Breast epithelium (tissue), 4 donors: ENCODE measurements at places on chromosomes 13 and 19. TPM values are rescaled to one million over a fixed set of nuclear protein-coding genes. Genes with fewer than 3 reads are reported as not detected.

- no peaks in the 10 kb centered on the region for H3K4me1 ChIP-seq
- no peaks in the 10 kb centered on the region for H3K27me3 ChIP-seq
- H3K27ac ChIP-seq: no peak overlapping the region
- H3K36me3 ChIP-seq: no peaks in the 10 kb centered on the region
Observed at GRCh38 chr13:50484472-50485113, 358.9 kb downstream of the DLEU7 start.

CBARP gene
- 0.98 TPM for total RNA-seq

DNA sequence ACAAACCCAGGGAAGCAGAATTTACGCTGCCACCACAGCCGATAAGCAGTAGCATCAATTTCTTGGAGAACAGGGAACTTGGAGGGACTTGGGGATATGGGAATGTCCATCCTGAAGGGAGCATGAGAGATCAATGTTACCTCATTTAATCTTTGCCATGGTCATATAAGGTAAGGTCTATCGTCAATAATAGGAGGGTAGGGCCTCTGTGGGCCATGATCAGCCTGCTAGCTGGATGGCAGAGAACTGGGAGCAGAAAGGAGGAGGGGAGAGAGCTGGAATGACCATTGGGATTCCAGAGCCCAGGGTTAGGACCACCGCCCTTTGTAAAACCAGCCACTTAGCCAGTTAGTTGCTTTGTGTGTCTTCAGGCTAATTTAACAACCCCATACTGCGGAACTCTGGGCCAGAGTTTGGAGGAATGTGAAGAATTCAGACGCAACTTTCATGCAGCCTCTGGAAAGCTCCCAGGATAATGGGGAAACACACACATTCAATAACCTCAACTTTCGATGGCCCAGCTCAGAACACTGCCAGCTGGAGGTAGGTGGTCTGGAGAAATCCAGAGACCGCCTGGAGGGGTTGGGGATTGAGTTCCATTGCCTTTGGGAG, 40.3 kb downstream of the ZNF557 start:
- H3K27ac ChIP-seq: no peak overlapping the region
- H3K36me3 ChIP-seq: no peaks in the 10 kb centered on the region
- no peaks in the 10 kb centered on the region for H3K4me1 ChIP-seq
- H3K4me3 ChIP-seq: no peak overlapping the region
- no peak for DNase-seq
- H3K27me3 ChIP-seq: no peaks in the 10 kb centered on the region

DNA sequence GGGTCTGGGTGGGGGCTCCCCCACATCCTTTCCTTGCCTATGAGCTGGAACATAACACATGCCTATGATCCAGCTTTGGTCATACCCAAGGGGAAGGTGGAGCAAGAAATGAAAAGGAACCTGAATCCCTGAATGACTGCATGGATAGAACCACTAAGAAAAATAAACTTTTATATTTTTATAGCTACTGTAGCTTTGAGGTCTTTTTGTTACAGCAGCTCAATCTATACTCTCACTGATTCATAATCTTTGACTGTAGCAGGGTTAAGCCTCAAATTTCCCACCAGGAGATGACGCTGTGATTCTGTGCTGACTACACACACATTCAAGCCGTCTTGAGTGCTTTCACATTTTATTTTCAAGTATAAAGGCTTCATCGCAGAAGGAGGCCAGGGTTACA, 8.8 kb downstream of the PALM3 start:
- no peaks in the 10 kb centered on the region for H3K27me3 ChIP-seq
- peaks cover 5% of the 10 kb centered on the region for H3K4me1 ChIP-seq
- H3K4me3 ChIP-seq: no peak overlapping the region

- no peaks in the 10 kb centered on the region for H3K27me3 ChIP-seq
- H3K4me1 ChIP-seq: no peaks in the 10 kb centered on the region
Observed at GRCh38 chr13:113441661-113442060, 11.6 kb downstream of the ADPRHL1 start.
